PC-3 (cell line): ENCODE measurements at places on chromosomes 11 and 22. TPM values are rescaled to one million over a fixed set of nuclear protein-coding genes. Genes with fewer than 3 reads are reported as not detected.

- H3K27ac ChIP-seq, result no peak overlapping the region
- peaks cover 9% of the 10 kb centered on the region for H3K4me1 ChIP-seq
- H3K27me3 ChIP-seq, result no peaks in the 10 kb centered on the region
- no peaks in the 10 kb centered on the region for H3K36me3 ChIP-seq
These were observed 37.3 kb downstream of the RRP8 start for GRCh38 chr11:6565988-6566703.

DNA sequence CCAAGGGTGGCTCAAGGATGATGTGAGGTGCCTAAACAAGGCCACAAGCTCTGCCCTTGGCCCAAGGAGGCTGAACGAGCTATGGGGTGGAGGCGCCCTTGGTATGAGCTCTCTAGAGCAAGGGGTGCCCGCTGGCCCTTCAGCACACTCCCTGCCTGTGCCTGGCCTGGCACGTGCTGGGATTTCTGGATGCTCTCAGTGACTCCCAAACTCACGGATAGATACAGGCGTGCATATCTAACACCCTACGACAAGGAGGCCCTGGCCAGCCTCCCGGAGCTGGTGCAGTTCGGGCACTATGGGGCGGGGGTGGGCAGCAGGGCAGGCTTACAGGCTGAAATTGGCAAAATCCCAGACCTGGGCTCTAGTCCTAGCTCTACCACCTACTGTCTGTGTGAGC lies 30.6 kb downstream of the SCUBE1 start:
- H3K27me3 ChIP-seq, result peaks cover 32% of the 10 kb centered on the region
- no peak overlapping the region for H3K4me3 ChIP-seq
- no peak for DNase-seq
- H3K4me1 ChIP-seq, result no peaks in the 10 kb centered on the region

- peak; percentile 71 for DNase-seq
- H3K4me3 ChIP-seq, result peak overlapping the region; percentile 42; the same call in 1 of the 2 replicates
- H3K36me3 ChIP-seq, result no peaks in the 10 kb centered on the region
- H3K4me1 ChIP-seq, result peaks cover 11% of the 10 kb centered on the region
These were observed 14.6 kb upstream of the TEF start for GRCh38 chr22:41367039-41367679.

- H3K4me1 ChIP-seq, result peaks cover 14% of the 10 kb centered on the region
- H3K27ac ChIP-seq, result no peak overlapping the region
- peaks cover 82% of the 10 kb centered on the region for H3K27me3 ChIP-seq
- no peaks in the 10 kb centered on the region for H3K36me3 ChIP-seq
- no peak for DNase-seq
- H3K4me3 ChIP-seq, result peak overlapping the region; percentile 63; the same call in 1 of the 2 replicates
These were observed 1.3 kb upstream of the BARX2 start for GRCh38 chr11:129374081-129374992.

The ESAM gene
- 10.4 and 10.8 TPM in 2 replicates for total RNA-seq

The LGR4 gene
- total RNA-seq, result 13.5 and 14.5 TPM in 2 replicates

GRCh38 chr22:20578707-20579106 lies 71.3 kb downstream of the MED15 start:
- H3K27ac ChIP-seq, result no peak overlapping the region
- no peak overlapping the region for H3K4me3 ChIP-seq
- H3K36me3 ChIP-seq, result peaks cover 36% of the 10 kb centered on the region
- no peak for DNase-seq
- no peaks in the 10 kb centered on the region for H3K4me1 ChIP-seq

DNA sequence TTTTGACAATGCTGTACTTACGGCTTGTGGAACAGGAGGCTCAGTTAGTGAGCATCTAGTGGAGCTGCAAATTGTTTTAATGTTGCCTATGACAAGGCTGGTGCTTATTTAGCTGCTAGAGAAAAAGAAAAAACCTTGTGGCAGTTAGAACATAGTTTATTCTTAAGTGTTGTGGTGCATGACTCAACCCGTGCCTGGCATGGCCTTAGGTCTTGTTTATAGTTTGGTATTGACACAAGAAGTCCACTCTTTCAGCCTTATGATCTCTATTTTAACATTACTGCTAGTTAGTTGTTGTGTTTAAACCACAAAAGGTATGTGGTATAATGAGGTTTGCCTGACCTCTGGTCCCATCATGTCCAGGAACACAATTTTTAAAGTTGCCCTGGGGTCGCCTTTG lies 744.6 kb downstream of the FAM181B start:
- peak; percentile 7 for DNase-seq
- no peaks in the 10 kb centered on the region for H3K27me3 ChIP-seq
- H3K4me3 ChIP-seq, result no peak overlapping the region
- H3K27ac ChIP-seq, result no peak overlapping the region
- no peaks in the 10 kb centered on the region for H3K36me3 ChIP-seq

The PPP1CA gene
- total RNA-seq, result 449 and 477 TPM in 2 replicates

- H3K36me3 ChIP-seq, result no peaks in the 10 kb centered on the region
- H3K27ac ChIP-seq, result no peak overlapping the region
- DNase-seq, result peak; percentile 30
- H3K27me3 ChIP-seq, result peaks cover 2% of the 10 kb centered on the region; the same call in 1 of the 2 replicates
- peaks cover 17% of the 10 kb centered on the region; the same call in 1 of the 2 replicates for H3K4me1 ChIP-seq
These were observed 539.3 kb upstream of the B3GAT1 start for GRCh38 chr11:134951305-134951700.

- peaks cover 24% of the 10 kb centered on the region for H3K27me3 ChIP-seq
- H3K4me3 ChIP-seq, result no peak overlapping the region
- DNase-seq, result no peak
- no peaks in the 10 kb centered on the region for H3K36me3 ChIP-seq
- H3K4me1 ChIP-seq, result no peaks in the 10 kb centered on the region
These were observed 513.1 kb downstream of the MIAT start for GRCh38 chr22:27170491-27170890.

GRCh38 chr11:124543145-124543544 lies 309 bp downstream of the OR8B12 start:
- peaks cover 92% of the 10 kb centered on the region for H3K27me3 ChIP-seq
- no peaks in the 10 kb centered on the region for H3K4me1 ChIP-seq
- no peak overlapping the region for H3K4me3 ChIP-seq
- H3K36me3 ChIP-seq, result no peaks in the 10 kb centered on the region
- H3K27ac ChIP-seq, result no peak overlapping the region

The API5 gene
- total RNA-seq, result 79.5 and 83.7 TPM in 2 replicates

The DDI1 gene
- not detected in 2 replicates for total RNA-seq

- no peak overlapping the region for H3K27ac ChIP-seq
- DNase-seq, result no peak
- no peaks in the 10 kb centered on the region for H3K27me3 ChIP-seq
- no peaks in the 10 kb centered on the region for H3K36me3 ChIP-seq
These were observed 733.5 kb downstream of the BRD1 start for GRCh38 chr22:49094151-49094550.

DNA sequence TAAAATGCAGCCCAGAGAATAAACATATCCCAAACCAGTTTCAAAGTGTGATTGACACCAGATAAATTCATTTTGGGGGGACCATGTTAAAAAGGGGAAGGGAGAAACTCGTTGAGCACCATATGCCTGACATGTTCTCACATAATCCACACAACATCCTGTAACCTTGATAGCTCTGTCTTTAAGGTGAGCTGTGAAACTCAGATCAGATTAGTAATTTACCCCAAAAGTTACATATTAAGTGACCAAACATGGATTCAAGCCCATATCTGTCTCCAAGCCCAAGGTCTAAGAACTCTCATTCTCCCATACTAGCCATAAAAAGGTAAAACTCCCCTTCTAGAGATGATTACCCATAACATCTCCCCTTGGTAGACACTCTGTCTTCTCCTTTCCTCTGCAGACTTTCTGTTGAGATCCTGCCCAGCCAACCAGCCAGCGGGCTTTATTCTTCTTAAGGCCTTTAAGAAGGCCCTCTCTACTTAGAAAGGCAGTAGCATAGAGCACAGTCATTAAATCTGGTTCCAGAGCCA lies 150.7 kb downstream of the CCDC34 start:
- H3K4me3 ChIP-seq, result no peak overlapping the region
- no peaks in the 10 kb centered on the region for H3K36me3 ChIP-seq
- no peaks in the 10 kb centered on the region for H3K27me3 ChIP-seq
- peak overlapping the region; percentile 82 for H3K27ac ChIP-seq
- no peak for DNase-seq

DNA sequence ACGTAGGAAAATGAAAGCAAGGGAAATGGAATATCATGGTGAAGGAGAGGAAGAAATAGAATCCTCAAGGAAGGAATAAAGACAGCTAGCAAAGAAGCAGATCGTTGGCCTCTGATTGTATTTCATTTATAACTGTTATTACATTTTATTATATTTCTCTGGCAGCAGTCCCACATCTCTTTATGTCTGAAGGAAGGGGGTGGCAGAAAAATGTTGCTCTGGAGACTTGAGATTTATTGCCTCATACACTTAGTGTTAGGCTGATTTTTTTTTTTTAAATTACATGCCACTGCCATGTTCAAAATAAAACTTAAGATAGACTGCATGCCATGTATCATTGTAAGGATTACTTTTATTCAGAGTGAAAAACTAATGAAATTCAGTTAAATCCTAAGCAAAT lies 971.7 kb upstream of the CHORDC1 start:
- no peak overlapping the region for H3K4me3 ChIP-seq
- no peaks in the 10 kb centered on the region for H3K27me3 ChIP-seq
- H3K27ac ChIP-seq, result no peak overlapping the region
- DNase-seq, result no peak
- H3K4me1 ChIP-seq, result no peaks in the 10 kb centered on the region
- no peaks in the 10 kb centered on the region for H3K36me3 ChIP-seq

- DNase-seq, result no peak
- no peaks in the 10 kb centered on the region for H3K36me3 ChIP-seq
- H3K27me3 ChIP-seq, result peaks cover 12% of the 10 kb centered on the region
- no peak overlapping the region for H3K27ac ChIP-seq
- no peaks in the 10 kb centered on the region for H3K4me1 ChIP-seq
These were observed 10.1 kb downstream of the LMO1 start for GRCh38 chr11:8253566-8253965.

DNA sequence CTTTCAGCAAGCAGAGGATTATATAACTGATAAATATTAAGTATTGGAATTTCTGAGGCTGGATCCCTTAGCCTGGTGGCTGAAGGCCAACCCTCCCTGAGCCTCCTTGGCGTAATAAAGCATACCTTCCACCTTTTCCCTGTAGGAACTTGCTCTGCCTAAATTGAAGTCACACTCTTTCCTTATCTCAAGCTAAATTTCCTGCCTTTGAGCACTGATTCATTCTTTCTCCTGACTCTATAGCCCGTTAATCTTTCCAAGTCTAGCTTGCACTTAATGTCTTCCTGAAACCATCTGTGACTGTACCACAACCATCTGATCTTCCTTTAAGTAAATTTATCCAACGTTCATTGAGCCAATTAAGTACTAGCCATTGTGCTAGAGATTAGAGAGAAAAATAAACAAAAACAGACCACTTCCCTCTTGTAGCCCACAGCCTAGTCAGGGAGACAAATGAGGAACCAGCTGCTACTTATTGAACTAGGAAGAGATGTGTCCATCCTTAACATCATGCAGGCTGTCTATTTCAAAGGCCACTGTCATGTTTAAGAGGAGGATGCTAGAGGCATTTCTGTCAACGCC lies 62.9 kb downstream of the GRK3 start:
- H3K4me1 ChIP-seq, result no peaks in the 10 kb centered on the region
- DNase-seq, result no peak
- H3K27ac ChIP-seq, result no peak overlapping the region

GRCh38 chr11:100638648-100639047 lies 48.4 kb upstream of the ARHGAP42 start:
- H3K27ac ChIP-seq, result no peak overlapping the region
- H3K4me1 ChIP-seq, result no peaks in the 10 kb centered on the region; the same call in 1 of the 2 replicates
- H3K4me3 ChIP-seq, result no peak overlapping the region
- no peaks in the 10 kb centered on the region for H3K36me3 ChIP-seq
